H1 (cell line): ENCODE measurements at places on chromosomes 12 and 14.

- DNase-seq = no peak
These were observed 303.4 kb downstream of the APAF1 start for GRCh38 chr12:98948343-98948949.

- DNase-seq = peak; percentile 78
These were observed 12.2 kb downstream of the TBX3 start for GRCh38 chr12:114671443-114672411.

DNA sequence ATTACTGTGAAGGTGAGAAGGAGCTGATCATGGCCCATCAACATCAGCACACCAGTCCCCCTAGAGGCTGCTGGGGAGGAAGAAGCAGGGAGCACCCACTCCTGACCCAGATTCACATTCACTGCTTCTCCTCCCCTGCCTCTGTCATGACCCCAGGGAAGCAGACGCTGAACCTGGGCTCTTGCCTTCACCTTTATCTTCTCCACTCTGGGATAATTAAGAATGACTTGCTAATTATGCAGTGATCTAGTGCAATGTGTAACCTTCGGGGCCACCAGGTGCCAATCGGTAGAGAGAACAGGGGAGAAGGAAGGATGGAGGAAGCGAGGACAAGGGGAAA is 44.4 kb upstream of the IQSEC3 start:
- peak; percentile 44 for DNase-seq

DNA sequence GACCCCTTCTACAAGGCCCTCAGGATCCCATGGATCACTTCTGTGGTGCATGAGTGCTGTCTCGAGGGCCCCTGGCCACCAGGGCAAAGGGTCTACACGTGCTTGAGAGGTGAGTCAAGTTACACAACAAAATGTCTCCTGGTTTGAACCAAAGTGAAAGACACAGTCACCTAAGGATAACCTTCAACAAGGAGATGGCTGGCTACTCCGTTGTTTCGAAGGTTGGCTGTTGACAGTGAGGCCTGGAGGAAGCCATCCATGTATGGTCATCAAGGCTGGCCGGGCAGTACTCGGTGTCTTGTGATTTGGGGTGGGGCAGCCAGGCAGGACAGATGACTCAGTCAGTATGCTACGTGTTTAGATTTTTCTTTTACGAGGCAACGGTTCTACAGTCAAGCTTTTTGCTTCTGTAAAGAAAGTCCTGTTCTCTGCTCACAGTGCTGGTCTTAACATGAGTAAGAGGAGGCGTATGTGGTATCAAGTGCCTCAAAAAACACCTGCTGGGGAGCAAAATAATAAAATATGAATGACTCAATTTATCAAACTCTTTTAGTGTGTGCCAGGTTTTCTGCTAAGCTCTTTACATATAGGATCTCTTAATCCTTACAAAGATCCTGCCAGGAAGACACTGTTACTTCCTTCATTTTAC is 18.0 kb upstream of the NT5DC3 start:
- no peak for DNase-seq

- DNase-seq = no peak
These were observed 144.1 kb downstream of the PRKD1 start for GRCh38 chr14:29783556-29783955.

- no peak for DNase-seq
These were observed 18.3 kb upstream of the PLEKHH1 start for GRCh38 chr14:67514650-67515385.

- DNase-seq = no peak
These were observed 50.2 kb downstream of the FOXN4 start for GRCh38 chr12:109258607-109259544.

DNA sequence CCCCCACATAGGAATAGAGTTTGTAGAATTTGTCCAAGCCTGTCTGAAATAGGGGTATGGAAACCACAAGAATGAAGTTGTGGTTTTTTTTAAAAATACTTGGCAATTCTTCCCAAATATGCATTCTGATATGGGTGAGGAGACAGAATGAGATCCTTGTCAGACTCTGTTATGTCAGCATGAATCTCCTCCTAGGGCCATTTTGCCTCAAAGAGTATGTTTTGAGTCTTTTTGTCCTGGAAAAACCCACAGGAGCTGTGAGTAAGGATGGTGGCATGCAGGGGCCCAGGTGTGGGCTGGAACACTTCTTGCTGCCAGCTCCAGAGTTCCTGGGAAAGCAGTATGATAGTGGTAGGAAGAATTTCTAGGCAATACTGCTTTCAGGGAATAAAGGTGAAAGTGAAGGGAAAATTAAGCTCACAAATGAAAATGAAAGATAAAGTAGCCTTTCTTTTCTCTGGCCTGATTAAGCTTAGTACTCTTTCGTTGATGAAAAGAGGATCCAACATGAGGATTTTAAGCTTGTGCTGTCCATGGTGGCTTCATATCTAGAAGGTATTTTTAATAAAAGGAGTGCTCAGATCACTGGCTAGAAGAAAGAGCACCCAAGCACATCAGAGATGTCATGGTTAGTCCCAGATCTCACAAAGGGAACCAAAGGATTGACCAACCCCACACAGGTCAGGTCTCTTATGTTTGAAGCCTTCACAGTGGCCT is 130.8 kb downstream of the LLPH start:
- no peak for DNase-seq
